Testis (tissue), 5 donors: ENCODE measurements at places on chromosomes 7 and 10. TPM values are rescaled to one million over a fixed set of nuclear protein-coding genes. Genes with fewer than 3 reads are reported as not detected.

GRCh38 chr10:100419911-100420449, 42.8 kb upstream of the WNT8B start:
- no peaks in the 10 kb centered on the region for H3K27me3 ChIP-seq
- H3K4me1 ChIP-seq = no peaks in the 10 kb centered on the region
- no peak for DNase-seq

DNA sequence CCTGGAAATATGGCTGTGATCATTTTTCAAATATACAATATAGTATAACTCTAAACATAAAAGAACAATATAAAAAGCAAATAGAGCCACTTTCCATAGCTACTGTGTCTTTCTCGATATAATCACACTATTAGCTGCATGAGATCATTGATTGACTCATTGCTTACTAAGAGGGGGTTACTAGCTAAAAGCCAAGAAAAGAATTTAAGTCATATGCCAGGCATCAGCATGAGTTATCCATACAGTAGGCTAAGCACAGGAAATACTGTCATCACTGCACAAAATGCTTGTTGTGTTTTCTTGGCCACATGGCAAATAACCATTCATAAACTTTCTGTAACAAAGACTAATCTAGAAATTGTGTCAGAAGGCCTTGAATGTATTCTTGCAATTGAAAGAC, 18.8 kb upstream of the ABCB5 start:
- H3K36me3 ChIP-seq = no peaks in the 10 kb centered on the region
- no peaks in the 10 kb centered on the region for H3K4me1 ChIP-seq

DNA sequence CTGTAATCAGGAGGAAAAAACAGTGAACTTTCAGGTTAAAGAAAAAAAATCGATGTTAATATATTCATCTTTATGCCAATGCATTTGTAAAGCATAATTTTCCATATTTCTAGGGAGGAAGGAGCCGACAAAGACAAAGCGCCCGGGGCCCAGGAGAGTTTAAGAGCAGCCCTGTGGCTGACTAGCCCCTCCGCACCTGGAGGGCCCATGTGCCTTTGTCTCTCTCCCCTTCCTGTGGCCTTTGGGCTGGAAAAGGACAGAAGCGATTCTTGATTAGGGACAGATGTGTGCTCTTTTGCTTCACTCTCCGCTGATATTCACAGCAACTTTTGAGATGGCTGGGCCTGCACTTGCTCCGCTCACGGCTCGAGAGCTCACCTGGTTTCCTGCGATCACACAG, 23.1 kb downstream of the DDC start:
- no peak overlapping the region for H3K4me3 ChIP-seq
- no peaks in the 10 kb centered on the region for H3K27me3 ChIP-seq
- no peak for DNase-seq
- H3K36me3 ChIP-seq = no peaks in the 10 kb centered on the region
- no peaks in the 10 kb centered on the region for H3K4me1 ChIP-seq

GRCh38 chr10:133009218-133009950, 67.0 kb upstream of the CFAP46 start:
- H3K4me1 ChIP-seq = no peaks in the 10 kb centered on the region
- no peak overlapping the region for H3K4me3 ChIP-seq
- H3K36me3 ChIP-seq = no peaks in the 10 kb centered on the region

- H3K36me3 ChIP-seq = no peaks in the 10 kb centered on the region
- DNase-seq = no peak
- no peak overlapping the region for H3K4me3 ChIP-seq
- peaks cover 2% of the 10 kb centered on the region for H3K4me1 ChIP-seq
- H3K27me3 ChIP-seq = no peaks in the 10 kb centered on the region
- H3K27ac ChIP-seq = no peak overlapping the region
Measured at GRCh38 chr10:86727470-86727869, 28.9 kb upstream of the BMPR1A start.

DNA sequence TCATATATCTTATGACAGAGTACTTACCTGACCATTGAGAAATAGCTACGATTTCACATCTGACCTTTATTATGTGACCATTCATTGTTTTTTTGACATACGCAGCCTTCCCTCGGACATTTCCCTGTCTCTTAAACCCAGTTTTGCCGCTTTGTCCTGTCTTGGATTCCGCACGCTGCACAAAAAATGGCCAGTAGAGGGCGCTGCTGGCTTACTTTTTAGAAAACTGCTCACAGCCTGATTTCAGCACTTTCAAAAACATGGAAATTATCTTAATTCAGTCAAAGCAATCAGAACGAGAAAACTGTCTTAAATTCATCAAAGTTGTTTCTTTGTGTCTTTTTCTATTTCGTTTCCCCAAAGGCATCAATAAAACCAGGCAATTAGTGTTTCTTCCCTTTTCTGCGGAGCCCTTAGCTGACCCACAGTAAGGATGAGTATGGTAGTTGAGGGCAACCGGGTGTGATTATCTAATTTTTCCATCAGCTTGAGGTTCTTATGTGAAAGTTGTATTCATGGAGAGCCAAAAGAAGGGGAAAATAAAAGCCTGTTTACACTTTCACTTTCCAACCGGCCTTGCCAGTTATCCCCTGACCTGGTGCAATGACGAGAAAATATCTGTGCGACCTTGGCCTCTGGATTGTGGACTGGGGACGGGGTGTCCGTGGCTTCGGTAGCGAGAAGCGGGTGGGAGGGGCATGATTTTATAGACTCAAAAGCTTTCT, 144.4 kb downstream of the DYNC1I1 start:
- no peaks in the 10 kb centered on the region for H3K36me3 ChIP-seq
- no peaks in the 10 kb centered on the region for H3K4me1 ChIP-seq
- H3K4me3 ChIP-seq = peak overlapping the region; percentile 24
- no peaks in the 10 kb centered on the region for H3K27me3 ChIP-seq
- H3K27ac ChIP-seq = no peak overlapping the region

GRCh38 chr7:134856691-134857090, 77.3 kb downstream of the CALD1 start:
- no peaks in the 10 kb centered on the region for H3K36me3 ChIP-seq
- peak overlapping the region; percentile 34 for H3K27ac ChIP-seq
- peaks cover 35% of the 10 kb centered on the region for H3K4me1 ChIP-seq
- no peaks in the 10 kb centered on the region for H3K27me3 ChIP-seq
- no peak for DNase-seq
- no peak overlapping the region for H3K4me3 ChIP-seq

- no peak overlapping the region for H3K4me3 ChIP-seq
- H3K27me3 ChIP-seq = no peaks in the 10 kb centered on the region
- no peaks in the 10 kb centered on the region for H3K36me3 ChIP-seq
- DNase-seq = no peak
- H3K4me1 ChIP-seq = no peaks in the 10 kb centered on the region
Measured at GRCh38 chr7:125934955-125935354, 1005.3 kb upstream of the POT1 start.

DNA sequence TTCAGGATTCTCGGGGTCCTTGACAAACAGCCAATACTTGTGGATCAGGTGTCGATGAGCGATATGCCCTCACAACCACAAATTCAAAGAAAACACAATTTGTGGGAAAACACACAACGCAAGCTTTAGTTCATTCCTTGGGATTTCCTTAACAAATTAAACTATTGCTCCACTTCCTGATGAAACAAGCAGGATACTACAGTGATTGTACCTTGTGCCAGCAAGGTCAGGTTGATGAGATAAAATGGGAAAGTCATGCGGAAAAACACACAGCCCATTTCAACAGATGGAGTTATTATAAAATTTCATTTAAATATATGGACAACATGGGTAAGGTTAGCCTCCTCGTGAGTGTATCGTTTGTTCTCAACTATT, 8.8 kb upstream of the RHOBTB1 start:
- peaks cover 5% of the 10 kb centered on the region for H3K4me1 ChIP-seq
- no peaks in the 10 kb centered on the region for H3K36me3 ChIP-seq
- no peak for DNase-seq
- no peaks in the 10 kb centered on the region for H3K27me3 ChIP-seq
- H3K27ac ChIP-seq = no peak overlapping the region

GRCh38 chr7:151198945-151199848, 11.1 kb downstream of the H2BK1 start:
- no peaks in the 10 kb centered on the region for H3K27me3 ChIP-seq
- H3K36me3 ChIP-seq = no peaks in the 10 kb centered on the region
- no peaks in the 10 kb centered on the region for H3K4me1 ChIP-seq

DNA sequence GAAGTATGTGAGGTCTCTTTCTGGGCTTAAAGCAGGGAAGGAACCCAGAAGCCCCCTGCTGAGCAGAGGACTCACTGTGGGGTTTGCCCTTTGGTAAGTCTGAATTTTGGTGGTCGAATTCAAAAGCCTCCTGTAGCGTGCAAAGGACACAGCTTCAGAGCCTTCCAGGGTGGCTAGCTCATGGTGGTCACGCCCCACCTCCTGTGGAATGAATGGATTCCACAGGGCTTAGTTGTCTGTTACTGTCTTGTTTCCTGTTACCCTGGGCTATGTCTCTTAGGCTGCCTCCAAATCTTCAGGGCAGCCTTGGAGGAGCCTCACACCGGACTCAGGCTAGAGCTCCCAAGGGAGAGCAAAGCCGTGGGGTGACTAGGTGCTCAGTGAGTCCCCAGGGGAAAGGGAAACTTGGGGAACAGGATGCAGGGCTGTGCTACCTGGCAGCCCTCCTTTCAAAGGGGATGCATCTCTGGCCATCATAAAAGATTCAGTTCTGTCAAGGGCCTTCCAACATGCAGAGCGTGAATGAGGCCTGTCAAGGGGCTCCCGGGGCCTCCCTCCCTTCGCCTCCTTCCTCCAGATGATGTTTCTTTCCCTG, 211.7 kb downstream of the CCSER2 start:
- H3K27me3 ChIP-seq = no peaks in the 10 kb centered on the region
- H3K4me3 ChIP-seq = no peak overlapping the region
- peaks cover 8% of the 10 kb centered on the region for H3K4me1 ChIP-seq
- no peak for DNase-seq
- H3K27ac ChIP-seq = no peak overlapping the region
- H3K36me3 ChIP-seq = no peaks in the 10 kb centered on the region

DNA sequence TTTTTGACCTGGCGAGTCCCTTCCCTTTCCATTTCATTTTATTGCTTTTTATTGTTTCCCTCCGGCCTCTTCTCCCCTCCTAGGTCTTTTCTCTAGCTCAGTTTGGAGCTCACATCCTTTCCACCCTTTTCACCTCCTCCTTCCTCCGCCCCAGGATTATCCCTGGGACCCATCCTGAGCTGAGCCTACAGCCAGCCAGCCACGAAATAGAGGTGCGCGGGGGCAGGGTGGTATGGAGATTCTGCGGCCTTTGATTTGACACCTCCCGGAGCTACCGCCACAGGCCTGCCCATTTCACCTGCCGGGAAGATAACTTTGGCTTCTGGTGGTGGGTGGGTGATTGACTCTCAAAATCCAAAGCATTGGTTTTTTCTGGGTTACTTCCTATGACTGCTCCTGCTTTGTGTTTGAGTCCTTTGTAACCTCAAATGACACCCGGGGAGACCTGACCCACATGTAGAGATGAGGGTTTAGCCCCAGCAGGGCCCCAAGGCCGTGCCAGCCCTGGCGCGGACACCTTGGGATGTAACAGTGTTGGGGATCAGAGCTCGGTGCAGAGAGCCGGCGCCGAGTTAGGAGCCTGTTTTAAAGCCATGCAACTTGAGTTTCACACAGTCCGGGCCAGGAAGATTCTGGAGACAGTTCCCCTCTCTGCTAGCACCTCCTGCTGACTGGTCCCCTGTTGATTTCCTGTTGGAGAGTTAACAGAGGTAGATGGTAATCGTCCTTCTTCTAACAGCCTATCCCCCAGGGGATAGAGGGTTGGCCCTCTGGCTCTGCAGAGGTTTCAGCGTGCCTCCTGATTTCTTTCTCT, 1.5 kb downstream of the DUSP5 start:
- peaks cover 58% of the 10 kb centered on the region for H3K4me1 ChIP-seq
- peak overlapping the region; percentile 66 for H3K4me3 ChIP-seq
- DNase-seq = peak; percentile 31
- H3K27me3 ChIP-seq = no peaks in the 10 kb centered on the region

DNA sequence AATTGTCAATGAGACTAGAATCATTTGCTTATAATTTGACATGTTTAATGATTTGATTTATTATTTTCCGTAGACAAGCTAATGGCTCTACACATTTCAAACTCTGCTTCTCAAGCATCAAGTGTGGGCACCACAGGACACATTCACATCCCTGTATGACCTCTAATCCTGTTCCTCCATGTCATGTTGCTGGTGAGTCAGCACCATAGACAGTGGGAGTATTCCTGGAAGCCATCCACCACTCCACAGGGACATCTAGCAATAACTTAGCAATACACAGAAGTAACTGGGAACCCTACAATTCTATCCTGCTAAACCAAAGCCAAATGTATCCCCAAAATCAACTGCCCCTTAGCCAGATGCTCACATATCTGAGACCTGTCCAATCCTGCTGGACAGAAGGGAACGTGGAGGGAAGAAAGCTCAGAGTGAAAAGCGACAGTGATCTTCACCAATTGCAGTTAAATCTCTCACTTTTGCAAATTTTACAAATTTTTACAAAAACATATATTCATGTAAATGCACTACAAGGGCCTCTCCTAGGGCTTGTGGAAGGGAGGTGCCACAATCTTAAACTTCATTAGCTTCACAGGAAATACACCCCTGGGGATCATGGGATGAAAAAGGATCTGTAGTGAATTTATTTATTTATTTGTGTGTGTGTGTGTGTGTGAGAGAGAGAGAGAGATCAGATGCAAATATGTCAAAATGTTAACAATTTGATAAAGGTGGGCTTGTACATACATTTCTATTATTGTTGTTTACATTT, 126.5 kb downstream of the GFRA1 start:
- H3K27me3 ChIP-seq = no peaks in the 10 kb centered on the region
- H3K4me3 ChIP-seq = no peak overlapping the region
- DNase-seq = no peak
- no peaks in the 10 kb centered on the region for H3K36me3 ChIP-seq
- H3K4me1 ChIP-seq = no peaks in the 10 kb centered on the region
- H3K27ac ChIP-seq = no peak overlapping the region

DNA sequence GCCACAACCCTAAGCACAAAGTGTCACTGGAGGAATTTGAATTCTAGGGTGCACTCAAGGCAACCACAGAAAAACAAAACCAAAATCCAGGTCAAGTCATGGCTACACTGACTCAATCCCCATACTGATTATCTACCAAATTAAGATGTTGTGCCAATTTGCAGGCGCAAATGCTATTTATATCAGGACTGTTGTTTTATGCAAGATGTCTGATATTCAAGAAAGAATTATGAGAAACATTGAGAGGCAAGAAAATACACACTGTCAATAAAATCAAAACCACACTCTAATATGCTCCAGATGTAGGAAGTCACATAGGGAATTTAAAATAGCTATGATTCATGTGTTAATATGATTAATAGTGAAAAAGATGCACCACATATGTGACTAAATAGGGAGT, 141.3 kb upstream of the MINDY3 start:
- no peaks in the 10 kb centered on the region for H3K36me3 ChIP-seq
- no peaks in the 10 kb centered on the region for H3K4me1 ChIP-seq
- H3K27me3 ChIP-seq = no peaks in the 10 kb centered on the region
- H3K27ac ChIP-seq = no peak overlapping the region
- H3K4me3 ChIP-seq = no peak overlapping the region
- DNase-seq = no peak

ZNF92 gene
- total RNA-seq = 9.6 TPM

STOX1 gene
- 4.6 TPM for total RNA-seq

LRRC4 gene
- total RNA-seq = 12.5 TPM

PTPRN2 gene
- total RNA-seq = 10.8 TPM

ACTL6B gene
- 0.79 TPM for total RNA-seq

TUBB8 gene
- 2.0 TPM for total RNA-seq

GPR141 gene
- 2.5 TPM for total RNA-seq

PTF1A gene
- 5.0 TPM for total RNA-seq

ASB10 gene
- total RNA-seq = not detected

KCNH2 gene
- 230 TPM for total RNA-seq

CBX3 gene
- total RNA-seq = 116 TPM

VSTM4 gene
- 26.0 TPM for total RNA-seq
